ENCODE measurements at places on chromosomes 3 and 15.

- DNase-seq = no peak
Observed at GRCh38 chr3:117136003-117136402, 426.4 kb downstream of the TUSC7 start.

GRCh38 chr15:31307270-31308184, 19.1 kb upstream of the KLF13 start:
- no peak for DNase-seq

GRCh38 chr15:93819826-93820225, 411.5 kb upstream of the MCTP2 start:
- DNase-seq = no peak

DNA sequence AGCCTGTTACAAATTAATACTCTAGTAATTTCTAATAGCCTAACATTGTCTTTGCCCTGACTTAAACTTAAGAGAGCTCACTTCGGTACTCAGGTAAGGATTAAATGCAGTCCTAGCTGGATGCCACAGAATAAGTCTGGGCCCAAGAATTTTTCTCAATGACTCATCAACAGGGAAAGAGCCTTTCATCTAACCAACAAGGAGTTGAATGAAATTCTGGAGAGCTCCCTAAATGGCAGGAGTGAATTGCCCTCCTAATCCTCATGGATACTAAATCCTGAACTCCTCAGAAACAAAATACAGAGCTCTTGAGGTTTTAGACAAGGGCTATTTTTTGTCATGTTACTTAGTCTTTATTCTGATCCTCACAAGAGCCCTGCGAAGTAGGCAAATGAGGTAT, 159.5 kb downstream of the PLCH1 start:
- DNase-seq = peak; percentile 19

GRCh38 chr15:42152196-42152920, 4.1 kb downstream of the PLA2G4F start:
- no peak for DNase-seq

- DNase-seq = peak; percentile 22
Observed at GRCh38 chr15:70362886-70363285, 265.2 kb upstream of the TLE3 start.

DNA sequence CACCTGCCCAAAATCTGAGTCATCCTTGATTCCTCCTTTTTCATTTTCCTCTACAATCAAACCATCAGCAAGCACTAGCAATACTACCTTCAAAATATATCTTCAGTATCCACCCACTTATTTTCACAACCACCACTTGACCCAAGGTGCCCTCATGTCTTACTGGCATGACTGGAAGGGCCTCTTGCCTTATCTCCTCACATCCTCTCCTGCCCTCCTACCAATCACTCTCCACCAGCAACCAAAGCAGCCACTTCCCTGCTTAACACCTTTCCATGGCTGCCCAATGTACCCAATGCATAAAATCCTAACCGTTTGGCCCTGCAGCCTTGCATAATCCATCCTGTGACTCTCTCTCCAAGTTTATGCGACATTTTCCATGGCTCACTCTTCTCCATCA, 76.0 kb downstream of the MTHFS start:
- DNase-seq = no peak

DNA sequence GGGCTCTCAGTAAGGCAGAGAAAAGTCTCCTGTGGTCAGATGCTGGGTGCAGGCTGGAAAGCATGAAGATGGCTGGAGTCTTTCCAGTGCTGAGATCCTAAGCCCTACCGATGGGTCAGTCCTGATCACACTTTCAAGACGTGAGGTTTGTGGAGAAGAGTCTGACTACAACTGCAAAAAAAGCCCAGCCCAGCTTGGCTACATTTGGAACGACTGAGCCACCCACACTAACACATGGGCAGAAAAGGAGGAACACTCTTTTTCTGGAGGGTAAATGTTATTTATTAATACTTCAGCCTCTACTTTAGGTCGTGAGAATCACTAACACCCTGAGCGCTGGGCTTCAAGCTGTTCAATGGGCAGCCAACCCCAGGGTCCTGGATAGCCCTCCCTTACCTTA, 22.0 kb upstream of the C3orf22 start:
- DNase-seq = no peak

- DNase-seq = peak; percentile 38
Observed at GRCh38 chr15:73346735-73347312, 21.9 kb downstream of the HCN4 start.

DNA sequence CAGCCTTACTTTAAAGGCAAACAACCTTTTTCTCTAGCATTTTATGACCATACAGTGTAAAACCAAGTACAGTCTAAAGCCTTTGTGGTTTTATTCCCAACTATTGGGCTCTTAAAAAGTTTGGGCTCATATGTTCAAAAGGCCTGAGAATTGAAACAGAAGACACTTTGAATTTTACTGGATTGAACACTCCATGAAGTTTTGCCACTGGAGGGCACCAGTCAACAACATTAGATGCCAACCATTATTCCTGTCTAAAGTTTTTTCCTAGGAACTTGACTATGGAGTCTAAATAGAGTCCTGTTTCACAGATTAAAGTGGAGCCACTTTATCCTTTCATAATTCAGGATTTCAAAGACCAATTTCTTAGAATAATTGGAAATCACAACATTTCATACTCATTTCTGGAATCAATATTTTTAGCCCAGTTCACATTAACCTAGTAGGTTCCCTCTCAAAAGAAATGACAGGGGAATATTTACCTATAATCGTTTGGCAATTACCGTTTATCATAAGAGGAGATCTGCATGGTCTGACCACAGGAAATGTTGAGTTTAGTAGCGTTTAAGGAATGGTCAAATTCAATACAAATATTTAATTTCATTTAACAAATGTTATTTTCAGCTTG, 244.1 kb upstream of the PDZRN3 start:
- peak; percentile 7 for DNase-seq

DNA sequence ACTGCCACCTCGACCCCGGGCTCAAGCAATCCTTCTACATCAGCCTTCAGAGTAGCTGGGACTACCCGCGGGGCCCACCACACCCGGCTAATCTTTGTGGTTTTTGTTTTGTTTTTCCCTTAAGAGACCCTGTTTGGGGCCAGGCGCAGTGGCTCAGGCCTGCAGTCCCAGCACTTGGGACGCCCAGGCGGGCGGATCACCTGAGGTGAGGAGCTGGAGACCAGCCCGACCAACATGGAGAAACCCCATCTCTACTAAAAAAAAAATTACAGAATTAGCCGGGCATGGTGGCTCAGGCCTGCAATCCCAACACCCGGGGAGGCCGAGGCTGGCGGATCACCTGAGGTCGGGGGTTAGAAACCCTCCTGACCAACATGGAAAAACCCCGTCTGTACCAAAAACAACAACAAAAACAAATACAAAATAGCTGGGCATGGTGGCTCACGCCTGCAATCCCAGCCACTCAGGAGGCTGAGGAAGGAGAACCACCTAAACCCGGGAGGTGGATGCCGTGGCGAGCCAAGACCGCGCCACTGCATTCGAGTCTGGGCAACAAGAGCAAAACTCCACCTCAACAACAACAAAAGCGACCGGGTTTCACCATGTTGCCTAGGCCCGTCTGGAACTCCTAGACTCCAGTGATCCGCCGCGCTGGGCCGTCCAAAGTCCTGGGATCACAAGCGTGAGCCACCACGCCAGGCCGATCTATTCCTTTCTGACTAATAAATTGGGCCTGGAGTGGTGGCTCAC, 8.1 kb upstream of the FAN1 start:
- no peak for DNase-seq

- DNase-seq = peak; percentile 35
Observed at GRCh38 chr3:46536758-46537157, 29.3 kb downstream of the LRRC2 start.

GRCh38 chr15:66947471-66947870, 117.9 kb upstream of the SMAD3 start:
- no peak for DNase-seq

DNA sequence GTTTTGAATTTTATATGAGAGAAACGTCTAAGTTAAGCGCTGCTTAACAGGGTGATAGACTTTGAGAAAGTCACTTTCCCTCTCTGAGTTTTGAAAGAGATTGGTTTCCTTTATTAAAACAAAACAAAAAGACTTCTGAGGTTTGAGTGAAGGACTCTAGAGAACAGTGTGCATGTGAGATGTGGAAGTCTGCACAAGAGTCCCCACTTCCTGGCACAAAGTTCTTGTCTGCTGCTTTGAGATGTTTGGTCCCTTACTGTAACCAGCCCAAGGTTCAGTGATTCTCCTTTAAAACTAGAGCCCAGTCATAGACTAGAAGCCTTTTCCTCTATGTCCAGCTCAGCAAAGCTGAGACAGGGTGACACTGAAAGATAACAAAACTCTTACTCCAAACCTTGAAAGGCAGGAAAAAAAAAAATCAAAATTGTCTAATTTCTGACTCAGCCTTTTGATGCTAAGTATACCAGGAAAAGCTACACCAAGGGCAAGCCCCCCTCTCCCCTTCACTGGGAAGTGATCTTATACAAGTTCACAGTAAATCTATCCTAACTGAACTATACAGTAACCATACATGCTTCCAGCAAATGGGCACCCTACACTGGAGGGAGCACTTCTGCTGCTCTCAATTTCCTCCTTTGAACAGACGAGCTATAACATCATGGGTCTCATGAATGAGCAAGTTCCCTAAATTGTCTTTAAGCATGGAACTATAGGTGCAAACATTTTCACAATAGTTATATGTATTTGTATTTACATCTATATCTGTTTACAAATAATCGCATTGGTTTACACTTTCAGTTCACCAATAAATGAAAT, 2.3 kb downstream of the POPDC2 start:
- DNase-seq = no peak

DNA sequence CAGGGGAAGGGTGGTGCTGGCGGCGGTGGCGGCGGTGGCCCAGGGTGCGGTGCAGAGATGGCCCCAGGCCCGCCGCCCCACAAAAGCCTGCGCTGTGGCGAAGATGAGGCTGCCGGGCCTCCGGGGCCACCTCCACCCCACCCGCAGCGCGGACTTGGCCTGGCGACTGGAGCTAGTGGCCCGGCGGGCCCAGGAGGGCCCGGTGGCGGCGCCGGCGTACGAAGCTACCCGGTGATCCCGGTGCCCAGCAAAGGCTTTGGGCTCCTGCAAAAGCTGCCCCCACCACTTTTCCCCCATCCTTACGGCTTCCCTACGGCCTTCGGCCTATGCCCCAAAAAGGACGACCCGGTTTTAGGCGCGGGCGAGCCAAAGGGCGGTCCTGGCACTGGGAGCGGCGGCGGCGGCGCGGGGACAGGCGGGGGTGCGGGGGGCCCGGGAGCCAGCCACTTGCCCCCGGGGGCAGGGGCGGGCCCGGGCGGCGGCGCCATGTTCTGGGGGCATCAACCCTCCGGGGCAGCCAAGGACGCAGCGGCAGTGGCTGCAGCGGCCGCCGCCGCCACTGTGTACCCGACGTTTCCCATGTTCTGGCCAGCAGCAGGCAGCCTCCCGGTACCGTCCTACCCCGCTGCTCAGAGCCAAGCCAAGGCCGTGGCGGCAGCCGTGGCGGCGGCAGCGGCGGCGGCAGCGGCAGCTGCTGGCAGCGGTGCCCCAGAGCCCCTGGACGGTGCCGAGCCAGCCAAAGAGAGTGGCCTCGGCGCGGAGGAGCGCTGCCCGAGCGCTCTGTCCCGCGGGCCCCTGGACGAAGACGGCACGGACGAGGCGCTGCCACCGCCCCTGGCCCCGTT, 1.6 kb downstream of the SKOR1 start:
- DNase-seq = no peak

GRCh38 chr15:75695634-75696310, 16.9 kb downstream of the CSPG4 start:
- DNase-seq = peak; percentile 23

DNA sequence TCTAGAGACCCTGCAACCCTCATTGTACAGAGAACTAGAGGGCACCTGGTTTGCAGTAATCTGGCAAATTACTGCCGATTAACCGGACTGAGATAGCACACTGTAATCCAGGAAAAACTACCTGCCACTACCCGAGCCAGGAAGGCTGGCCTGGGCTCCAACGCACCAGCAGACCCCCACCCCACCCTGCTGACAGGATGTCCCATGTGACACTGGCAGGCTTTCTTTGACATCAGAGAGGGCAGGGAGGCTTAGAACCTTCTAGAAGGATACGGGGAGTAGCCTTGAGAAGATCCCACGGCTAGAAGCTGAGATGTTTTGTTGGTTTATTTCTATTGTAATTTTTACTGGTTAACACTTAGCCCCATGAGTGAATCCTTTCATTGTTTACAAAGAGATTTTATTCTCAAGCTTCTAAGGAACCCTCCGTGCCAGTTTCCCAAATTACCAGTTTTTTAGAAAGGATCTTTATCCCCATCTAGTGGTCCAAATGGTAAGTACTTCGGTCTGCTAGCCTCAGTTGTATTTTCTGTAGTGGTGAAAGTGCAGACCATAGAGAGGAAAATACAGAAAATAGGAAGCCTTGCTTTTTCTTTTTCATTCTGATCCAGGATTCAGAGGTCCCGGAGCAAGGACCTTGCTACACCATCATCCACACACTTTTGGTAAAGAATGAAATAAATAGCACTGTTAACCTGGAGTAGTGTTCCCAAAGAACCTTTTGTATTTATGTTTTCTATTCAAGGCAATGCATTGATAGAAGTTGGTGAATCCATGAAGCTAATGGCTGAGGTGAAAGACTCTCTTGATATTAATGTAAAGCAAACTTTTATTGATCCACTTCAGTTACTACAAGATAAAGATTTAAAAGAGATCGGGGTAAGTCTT, 81.9 kb upstream of the ADAMTSL3 start:
- peak; percentile 16 for DNase-seq

Measured in M059J (cell line).